ENCODE measurements at places on chromosomes 7 and 10.
A peak's percentile ranks its signal among the peaks of the same experiment; 100 is the strongest.

DNA sequence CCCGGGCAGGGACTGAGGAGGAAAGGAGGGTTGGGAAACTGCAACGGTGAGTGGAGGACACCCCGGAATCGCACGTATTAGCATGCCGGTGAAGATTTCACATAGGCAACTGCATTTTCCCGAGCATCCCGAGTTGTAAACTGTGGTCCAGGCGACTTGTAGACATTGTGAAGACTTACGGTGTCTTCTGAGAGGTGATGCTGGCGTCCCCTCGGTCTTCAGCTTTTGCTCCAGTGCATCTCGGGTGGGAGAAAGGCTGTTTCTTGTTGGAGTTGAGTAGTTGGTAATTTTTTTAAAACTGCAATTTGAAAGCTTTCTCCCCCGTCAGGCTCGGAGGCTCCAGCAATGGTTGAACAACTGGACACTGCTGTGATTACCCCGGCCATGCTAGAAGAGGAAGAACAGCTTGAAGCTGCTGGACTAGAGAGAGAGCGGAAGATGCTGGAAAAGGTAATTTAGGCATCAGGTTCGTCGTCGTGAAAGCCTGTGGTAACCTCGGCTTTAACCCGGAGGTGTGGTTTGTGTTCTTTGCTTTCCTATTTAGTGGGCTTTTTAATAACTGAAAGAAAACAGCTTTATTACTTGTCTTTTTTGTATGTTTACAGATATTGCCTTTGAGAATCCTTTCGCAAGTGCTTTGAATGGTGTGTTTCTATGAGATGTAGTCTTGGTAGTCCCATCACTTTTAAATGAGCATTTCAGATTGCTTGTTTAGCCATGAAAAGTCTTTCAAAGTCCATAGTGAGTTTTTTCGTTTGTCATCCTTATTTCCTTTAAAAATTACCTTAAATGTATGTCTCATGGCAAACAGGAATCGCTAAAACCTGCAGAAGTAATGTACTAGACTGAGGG, 687 bp downstream of the HELLS start:
- no peak for DNase-seq

GRCh38 chr10:92714872-92715271, 25.1 kb downstream of the HHEX start:
- no peak for DNase-seq

DNA sequence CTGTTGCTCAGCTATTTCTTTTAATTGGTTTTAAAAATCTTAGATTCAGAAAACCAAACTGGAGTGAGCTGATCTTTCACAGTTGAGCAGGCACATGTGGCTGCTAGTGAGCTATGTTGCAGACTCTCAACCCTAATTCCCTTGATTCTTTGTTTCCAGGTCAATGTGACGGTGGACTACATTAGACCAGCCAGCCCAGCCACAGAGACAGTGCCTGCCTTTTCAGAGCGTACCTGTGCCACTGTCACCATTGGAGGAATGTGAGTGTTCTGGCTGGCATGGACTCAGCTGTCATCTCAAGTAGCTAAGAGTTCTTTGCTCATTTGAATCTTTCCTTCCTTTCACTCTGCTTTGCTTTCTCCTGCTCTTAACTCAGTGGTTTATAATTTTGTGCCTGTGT, 187.1 kb downstream of the LRRC4 start:
- no peak for DNase-seq

DNA sequence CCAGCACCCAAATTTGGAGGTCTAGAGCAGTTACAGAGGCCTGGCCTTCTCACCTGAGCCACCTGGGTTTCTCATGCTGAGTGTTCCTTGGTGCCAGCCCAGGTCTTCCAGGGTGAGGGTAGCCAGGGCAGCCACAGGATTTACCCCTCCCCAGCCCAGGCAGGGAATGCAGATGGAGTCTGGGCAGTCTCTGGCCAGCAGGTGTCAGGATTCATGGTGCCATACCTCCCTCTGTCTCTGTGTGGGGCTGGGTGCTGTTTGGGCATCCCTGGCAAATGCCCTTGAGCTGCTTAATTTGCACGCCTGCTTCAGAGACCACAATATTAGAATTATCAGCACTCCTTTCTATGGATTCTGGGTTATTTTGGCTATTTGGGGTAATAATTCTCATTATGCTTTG, 246.7 kb downstream of the GFRA1 start:
- no peak for DNase-seq

DNA sequence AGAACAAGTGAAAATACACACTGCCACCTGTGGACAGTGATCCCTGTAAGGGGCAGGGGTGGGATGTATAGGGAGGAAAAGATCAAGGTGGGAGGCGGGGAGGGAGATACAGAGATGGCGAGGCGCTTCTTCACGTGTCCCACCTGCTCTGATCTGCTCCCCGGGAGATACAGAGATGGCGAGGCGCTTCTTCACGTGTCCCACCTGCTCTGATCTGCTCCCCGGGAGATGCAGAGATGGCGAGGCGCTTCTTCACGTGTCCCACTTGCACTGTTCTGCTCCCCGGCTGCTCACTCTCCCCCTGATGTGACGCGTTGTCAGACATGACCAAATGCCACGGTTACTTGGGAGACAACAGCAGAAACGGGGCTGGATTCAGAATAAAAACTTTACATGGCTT, 308.3 kb upstream of the SHH start:
- DNase-seq, result no peak

DNA sequence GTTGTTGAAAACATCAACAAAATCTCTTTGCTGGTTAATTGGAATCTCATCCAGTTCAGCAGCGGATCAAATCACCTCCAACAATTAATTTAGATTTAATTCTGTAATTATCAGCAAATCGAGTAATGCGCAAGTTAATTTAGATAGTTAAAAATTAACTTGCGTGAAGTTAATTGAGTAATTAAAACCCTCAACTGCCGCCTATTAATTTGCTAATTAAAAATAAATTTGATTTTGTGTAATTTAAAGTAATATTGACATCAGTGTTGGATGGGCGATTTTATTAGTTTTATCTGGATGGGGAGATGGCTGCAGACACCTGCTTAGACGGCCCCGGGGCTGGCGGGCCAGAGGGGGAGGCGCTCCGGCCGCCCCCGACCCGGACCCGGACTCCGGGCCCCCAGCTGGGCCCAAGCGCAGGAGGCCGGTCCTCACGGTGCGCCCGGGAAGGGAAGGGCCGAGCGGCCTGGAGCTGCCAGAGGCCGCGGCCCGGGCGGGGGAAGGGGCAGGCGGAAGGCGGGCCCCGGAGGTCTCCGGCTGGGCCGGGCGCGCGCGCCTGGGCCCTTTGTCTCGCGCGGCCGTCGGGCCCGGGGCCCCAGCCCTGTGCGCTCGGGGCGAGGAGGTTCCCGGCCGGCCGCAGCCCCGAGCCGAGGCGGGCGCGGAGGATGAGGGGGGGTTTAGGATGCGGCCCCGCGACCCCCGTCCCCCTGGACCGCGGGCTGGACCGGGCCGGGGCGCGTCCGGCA, 3.3 kb upstream of the UNCX start:
- no peak for DNase-seq

GRCh38 chr7:94160719-94161435, 156.7 kb upstream of the BET1 start:
- DNase-seq, result no peak

- no peak for DNase-seq
Measured at GRCh38 chr7:74338366-74339108, 49.3 kb downstream of the CLIP2 start.

DNA sequence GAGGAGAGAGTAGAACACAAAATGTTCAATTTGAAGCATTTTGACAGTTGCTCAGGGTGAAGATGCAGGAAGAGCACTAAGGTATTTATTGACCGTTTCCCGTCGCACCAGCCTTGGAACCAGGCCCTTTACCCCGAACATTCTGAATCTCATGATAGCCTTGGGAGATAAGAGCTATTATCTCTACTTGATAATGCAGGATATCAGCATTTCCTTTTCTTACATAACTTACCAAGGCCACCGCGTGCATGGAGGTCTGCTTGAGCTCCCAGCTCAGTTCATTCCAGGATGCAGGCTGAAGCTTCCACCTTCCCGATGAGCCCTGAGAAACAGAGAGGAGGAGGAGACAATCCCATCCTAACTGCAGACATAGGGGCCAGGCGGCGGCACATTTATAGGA, 324.2 kb upstream of the COBL start:
- no peak for DNase-seq

- DNase-seq, result no peak
Measured at GRCh38 chr7:2079332-2080059, 153.2 kb downstream of the MAD1L1 start.

DNA sequence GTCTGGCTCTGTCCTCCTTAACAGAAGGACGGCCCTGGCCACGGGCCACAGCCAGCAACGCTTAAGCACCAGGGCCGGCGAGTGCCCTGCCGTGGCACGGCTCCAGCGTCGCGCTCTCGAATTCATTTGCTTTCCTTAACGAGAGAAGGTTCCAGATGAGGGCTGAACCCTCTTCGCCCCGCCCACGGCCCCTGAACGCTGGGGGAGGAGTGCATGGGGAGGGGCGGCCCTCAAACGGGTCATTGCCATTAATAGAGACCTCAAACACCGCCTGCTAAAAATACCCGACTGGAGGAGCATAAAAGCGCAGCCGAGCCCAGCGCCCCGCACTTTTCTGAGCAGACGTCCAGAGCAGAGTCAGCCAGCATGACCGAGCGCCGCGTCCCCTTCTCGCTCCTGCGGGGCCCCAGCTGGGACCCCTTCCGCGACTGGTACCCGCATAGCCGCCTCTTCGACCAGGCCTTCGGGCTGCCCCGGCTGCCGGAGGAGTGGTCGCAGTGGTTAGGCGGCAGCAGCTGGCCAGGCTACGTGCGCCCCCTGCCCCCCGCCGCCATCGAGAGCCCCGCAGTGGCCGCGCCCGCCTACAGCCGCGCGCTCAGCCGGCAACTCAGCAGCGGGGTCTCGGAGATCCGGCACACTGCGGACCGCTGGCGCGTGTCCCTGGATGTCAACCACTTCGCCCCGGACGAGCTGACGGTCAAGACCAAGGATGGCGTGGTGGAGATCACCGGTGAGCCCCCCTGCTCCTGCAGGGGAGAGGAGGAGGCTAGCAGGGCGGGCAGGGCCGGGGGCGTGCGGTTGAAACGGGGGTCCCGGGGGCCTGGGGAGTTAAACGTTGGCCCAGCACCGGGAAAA, at the start of gene HSPB1:
HSPB1 (plus strand) TSS at position 327 of the 855 bp plus-strand sequence; CDS start at position 367, 40 bp downstream.
- DNase-seq, result peak; percentile 91

GRCh38 chr7:50207251-50207564, 97.3 kb upstream of the IKZF1 start:
- DNase-seq, result peak; percentile 63
